ENCODE measurements at places on chromosomes 3 and 15.

GRCh38 chr15:57662802-57663201, 43.7 kb upstream of the POLR2M start:
- no peak for DNase-seq

DNA sequence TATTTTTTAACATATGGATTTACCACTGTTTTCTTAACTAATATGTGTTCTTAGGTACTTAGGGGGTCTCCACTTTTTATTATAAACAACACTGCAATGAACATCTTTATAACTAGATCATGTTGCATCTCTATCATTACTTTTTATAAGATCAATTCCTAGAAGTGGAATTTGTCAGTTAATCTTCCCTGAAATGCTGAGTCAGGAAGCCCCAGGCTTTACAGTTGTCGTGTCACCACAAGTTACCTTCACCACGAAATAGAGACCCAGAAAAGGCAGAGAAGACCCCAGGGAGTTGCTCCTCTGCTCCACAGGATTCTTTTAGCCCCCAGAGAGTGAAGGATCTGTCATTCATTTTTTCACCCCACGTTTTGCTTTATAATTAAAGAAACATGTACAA, 34.5 kb upstream of the ERC2 start:
- DNase-seq, result no peak

DNA sequence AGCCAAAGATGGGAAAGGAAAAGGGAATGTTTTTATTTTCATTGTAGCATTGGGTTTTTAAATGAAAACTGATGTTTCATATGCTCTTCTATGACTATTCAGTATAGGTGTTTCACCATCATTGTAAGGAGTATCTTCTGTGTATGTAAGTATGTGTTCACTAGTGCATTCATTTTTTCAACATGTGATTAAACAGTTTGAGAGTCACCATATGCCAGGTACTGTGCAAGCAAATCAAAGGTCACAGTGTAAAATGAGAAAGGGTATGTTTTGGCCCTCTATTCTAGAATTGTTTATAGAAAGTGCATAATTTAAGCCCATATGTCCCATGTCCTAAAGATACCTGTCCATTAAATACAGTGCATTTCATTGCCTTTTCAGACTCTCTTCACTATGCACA, 207.2 kb downstream of the ZBTB20 start:
- DNase-seq, result no peak

DNA sequence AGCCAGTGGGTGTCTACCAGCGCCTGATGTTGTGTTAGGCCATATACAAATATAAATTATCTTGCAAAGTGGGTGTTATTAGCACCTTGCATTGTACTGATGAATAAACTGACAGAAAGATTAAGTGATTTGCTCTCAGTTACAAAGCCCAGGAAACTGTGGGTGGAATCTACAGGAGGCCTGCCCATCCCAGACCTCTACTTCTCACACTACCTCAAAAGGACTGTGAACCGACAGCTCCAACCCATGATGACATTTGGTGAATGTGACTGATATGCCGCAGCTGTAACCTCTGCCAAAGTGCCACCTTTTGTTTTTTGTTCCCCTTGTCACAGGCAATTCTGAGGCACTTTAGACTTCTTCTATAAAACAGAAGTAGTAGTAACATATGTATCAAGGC, 43.7 kb upstream of the KCNMB2 start:
- no peak for DNase-seq

DNA sequence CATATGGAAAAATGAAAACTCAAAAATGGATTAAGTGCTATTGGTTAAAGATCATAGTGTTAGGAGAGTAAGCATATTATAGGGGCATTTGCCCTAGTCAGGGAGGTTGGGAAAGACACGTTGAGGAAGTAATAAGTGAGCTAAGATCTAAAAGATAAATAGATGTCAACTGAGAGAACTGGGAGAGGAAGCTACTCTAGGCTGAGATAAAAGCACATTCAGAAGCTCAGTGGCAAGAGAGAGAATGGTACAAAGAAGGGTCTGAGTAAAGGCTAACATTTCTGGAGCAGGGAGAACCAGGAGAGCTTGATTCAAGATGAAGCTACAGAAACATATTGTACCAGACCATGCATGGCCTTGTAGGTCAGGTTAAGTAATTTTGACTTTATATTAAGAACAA, 63.9 kb downstream of the TRPC1 start:
- no peak for DNase-seq

- no peak for DNase-seq
These were observed 656 bp downstream of the CD47 start for GRCh38 chr3:108090049-108090700.

DNA sequence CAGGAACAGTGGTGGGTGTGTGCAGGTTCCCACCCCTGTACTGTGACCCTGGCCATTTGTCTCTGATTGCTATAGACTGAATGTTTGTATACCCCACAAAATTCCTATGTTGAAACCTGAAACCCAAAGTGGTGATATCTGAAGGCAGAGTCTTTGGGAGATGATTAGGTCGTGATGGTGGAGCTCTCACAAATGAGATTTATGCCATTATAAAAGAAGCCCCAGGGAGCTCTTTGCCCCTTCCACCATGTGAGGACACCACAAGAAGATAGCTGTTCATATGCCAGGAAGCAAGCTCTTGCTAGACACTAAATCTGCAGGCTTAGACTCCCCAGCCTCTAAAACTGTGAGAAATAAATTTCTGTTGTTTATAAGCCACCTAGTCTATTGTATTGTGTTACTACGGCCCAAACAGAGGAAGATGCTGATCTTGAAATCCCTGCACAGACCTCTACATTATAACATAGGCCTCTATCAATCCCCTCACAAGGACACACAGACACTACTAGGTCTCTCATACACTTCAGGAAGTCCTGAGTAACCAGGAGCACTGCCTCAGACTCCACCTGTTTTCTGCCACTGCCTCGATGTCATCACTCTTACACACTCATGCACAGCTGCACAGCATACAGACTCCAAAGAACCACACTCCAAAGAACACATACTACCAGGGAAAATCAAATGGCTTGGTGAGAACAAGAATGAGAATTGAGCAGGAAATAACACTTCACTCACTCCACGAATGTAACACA, 14.7 kb downstream of the IGSF11 start:
- DNase-seq, result no peak

DNA sequence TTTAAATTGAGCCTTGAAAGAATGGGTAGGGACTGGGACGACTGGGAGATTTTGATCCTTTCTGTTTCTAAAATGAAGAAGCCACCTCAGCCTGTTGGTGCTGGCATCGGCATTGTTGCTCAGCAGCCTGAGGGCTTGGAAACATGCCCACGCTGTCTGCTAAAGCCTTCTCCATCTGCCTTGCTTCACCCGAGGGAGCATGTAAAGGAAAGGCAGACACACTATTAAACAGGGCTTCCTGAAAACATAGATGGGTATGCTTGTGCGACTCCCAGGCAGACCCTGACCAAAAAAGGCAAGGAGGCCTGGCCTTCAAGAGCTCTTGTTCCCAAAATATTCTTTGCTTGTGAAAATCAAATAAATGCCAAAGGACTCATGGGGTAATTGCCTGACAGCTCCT, 84.2 kb upstream of the SLC4A7 start:
- peak; percentile 23 for DNase-seq

DNA sequence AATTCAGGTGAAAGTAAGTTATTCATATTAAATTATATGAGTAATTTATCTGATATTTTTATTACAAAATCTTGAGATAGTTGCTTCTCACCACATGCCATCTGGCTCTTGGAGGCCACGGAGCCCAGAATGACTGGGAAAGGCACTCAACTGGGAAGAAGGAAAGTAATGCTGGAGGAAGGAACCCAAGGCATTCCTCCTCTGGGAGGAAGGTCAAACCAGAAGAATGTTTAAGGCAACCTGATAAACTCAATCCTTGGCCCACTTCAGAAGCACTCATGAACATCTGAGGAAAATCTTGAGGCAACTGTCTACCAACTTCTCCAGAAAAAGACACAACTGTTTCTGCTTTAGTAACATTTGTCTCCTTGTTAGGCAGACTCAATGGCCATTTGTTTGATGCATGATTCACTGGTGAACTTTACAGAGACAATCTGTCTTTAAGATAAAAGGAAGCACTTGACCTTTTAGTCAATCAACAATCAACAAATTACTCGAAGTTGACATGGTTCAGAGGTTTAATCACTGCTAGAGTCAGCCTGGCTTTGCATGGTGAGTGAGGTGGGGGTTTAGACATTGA, 261.4 kb upstream of the MME start:
- no peak for DNase-seq

- DNase-seq, result peak; percentile 20
These were observed 129.0 kb downstream of the RPL22L1 start for GRCh38 chr3:170740726-170741591.

GRCh38 chr3:17942856-17943255, 200.4 kb upstream of the TBC1D5 start:
- peak; percentile 8 for DNase-seq

DNA sequence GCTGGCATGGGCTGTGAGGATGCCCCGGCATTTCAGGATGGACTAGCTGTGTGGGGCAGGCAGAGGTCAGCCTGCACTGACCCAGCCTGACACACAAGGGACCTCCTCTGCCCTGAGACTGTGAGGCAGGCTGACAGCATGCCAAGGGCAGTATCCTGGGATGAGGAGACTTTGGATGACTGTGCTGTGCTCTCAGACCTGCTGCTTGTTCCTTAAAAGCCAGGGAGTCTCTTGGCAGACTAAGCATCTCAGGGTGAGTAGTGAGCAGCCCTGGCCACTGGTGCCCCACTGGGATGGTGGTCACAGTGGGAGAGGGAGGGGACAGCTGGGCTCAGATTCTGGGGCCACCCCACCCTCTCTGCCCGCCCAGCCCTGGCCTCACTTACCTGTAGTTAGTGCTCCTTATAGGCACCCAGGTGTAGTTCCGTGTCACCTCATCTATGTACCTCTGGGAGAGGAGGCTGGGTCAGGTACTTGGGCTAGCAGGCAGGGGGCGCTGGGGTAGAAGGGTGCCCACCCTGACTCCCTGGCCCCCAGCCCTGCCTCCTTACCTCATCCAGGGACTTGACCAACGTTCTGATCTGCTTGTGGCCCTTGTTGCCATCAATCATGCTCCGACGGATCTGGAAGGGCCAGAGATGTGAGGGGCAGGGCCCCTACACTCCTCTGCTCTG, 16.1 kb upstream of the TMEM115 start:
- peak; percentile 68 for DNase-seq

Data from H54 (cell line).